Kidney (tissue), 22 donors: ENCODE measurements at places on chromosomes 7 and 10. TPM values are rescaled to one million over a fixed set of nuclear protein-coding genes. Genes with fewer than 3 reads are reported as not detected.

DNA sequence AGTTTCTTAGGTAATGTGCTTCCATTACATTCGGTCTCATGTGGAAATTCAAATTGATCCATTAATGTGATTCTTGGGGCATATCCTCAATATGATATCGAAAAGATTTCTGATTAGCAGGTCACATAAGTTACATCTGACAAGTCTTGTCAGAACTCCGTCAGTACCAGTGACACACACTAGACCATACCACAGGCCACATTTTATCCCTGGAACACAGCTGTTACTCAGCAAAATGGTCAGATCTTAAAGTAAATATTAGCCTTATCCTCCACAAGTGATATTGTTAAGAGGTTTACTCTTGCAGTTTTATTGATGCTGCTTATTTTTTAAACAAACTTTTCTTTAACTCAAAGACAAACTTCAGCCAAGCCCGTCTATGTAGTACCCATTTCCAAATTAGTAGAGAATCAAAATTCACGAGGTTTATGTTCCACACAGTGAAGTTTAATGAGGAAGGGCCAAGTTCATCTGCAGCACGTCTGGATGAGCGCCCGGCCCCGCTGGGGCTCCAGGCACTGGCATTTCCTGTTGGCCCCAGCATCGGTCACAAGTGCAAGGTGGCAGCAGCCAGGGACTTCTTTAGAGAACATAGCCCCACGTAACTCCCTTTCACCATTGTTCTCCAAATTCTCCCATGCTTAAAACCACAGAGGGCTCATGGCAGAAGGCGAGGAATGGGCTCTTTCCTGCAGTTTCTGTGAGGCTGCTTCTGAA, 132.2 kb downstream of the VIPR2 start:
- DNase-seq, result no peak

DNA sequence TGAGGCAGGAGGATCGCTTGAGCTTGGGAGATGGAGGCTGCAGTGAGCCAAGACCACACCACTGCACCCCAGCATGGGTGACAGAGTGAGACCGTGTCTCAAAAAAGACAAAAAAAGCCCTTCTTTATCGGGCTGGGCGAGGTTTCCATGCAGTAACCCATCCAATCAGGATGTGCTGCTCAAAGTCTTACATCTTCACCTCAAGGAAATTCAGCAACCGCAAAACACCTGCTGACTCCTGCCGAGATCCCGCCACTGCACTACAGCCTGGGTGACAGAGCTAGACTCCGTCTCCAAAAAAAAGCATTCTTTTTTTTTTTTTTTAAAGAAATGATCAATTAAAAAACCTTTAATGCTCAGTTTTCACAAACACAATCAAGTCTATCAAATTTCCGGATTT, 75.7 kb upstream of the KCTD7 start:
- no peak for DNase-seq

GRCh38 chr7:8172372-8173354, 89.3 kb downstream of the ICA1 start:
- DNase-seq, result no peak

GRCh38 chr7:37756797-37757551, 73.4 kb downstream of the GPR141 start:
- no peak for DNase-seq

GRCh38 chr10:22159180-22159579, 58.6 kb downstream of the EBLN1 start:
- DNase-seq, result no peak

DNA sequence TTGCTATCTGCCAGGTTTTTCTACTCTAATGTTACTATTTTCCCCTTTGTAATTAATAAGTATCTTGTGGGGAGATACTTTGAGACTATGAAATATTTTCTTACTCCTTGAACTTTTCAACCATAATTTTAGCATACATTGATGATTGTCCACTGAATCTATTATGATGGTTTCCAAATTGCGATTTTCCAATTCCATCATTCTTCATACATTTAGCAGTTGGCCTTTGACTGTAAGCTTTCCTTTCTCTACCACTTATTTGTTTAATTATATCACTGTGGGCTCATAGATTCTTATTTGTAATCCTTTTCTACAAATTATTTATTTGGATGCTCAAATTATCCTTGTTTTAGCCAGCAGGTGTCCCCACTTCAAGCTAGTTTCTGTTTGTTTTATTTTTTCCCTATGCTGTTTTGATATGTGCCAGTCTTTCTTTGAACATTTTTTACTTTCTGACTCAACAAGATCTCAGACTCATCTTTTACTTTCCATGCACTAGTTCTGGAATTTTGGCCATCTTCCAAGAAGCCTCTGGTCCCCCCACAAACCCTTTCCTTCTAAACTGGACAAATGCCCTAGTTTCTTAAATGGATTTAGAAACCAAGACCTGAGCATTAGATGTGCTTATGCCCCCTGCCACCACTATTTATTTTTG, 11.4 kb upstream of the MRPS16 start:
- DNase-seq, result no peak

- DNase-seq, result no peak
Observed at GRCh38 chr7:15820319-15820718, 133.8 kb upstream of the MEOX2 start.

DNA sequence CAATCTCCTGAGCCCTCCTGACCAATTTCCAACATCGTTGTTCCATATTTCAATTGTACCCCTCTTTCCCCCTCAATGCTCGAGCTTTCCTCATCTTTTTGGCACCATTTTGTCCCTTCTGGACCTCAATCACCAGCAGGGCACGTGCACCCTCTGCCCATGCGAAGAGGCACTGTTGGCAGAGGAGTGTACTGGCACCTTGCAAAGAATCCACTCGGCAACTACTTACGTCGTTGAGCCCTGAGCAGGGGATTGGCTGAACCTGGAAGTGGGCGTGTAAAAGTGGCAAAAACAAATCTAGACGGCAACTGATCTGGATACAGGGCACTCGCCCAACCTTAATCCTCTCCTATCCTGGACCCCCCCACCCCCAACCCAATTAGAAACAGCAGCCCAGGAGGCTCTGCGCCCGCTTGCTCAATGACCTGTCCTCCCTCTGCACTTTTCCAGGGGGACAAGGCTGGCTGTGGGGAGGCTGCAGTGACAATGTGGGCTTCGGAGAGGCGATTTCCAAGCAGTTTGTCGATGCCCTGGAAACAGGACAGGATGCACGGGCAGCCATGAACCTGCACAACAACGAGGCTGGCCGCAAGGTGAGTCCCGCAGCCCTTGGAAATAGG, 18.8 kb downstream of the WNT8B start:
- peak; percentile 95 for DNase-seq

- DNase-seq, result no peak
Observed at GRCh38 chr10:30820261-30820991, 190.9 kb upstream of the LYZL2 start.

GRCh38 chr10:129949411-129949810, 14.7 kb downstream of the EBF3 start:
- no peak for DNase-seq

DNA sequence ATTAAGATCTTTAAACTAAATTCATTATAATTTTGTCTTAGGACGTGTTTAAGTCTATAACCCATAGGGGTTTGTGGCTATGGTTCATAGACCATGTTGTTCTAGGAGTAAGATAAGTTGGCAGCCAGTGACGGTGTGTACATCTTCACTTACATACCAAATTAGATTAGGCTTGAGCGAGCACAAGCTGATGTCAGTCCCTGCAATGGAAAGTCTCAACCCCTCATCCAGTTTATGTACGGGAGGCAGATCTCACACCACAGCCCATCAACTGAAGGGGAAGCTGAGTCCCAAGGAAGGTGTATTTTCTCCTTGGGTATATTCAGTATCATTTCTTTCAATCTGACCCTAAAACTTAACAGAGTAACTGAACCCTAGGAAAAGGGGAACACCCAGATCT, 5.1 kb upstream of the SMC3 start:
- DNase-seq, result no peak

DNA sequence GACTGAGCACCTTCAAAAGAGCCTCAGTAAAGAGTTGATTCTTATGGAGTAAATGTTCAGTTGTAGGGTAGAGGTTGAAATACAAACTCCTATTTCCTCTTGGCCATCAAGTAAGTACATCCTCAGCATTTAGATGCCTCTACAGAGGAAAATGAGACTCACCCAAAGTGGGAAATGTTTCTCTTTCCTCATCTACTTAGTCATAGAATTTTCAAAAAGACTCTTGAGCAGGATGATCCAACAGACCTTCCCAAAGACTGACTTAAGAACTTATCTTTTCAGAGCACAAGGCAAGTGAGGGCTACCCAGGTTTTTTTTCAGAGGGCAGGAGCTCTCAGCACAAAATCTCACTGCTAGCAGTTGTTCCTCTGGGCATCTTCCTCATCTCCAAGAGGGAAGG, 449.1 kb downstream of the KCNMA1 start:
- no peak for DNase-seq

DNA sequence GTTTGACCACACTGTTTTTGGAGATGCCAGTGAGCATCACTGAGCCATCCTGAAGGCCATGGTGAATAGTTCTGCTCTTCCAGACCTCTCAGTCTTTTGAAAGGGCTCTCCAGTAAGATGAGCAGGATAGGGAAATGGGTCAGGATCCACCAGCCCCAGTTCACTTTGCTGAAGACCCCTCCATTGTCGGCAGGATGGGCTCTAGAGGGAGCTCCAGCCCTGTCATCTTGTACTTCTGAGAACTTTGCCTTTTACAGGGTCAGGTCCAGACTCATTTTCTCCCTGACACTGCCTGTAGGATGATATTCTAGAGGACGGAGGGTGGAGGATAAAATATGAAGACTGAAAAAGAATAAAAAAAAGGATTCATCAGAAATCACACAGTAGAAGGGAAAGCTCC, 13.1 kb downstream of the LHFPL3 start:
- no peak for DNase-seq

- no peak for DNase-seq
Observed at GRCh38 chr7:30992414-30992813, 28.7 kb downstream of the GHRHR start.

GRCh38 chr7:105697753-105698152, 116.5 kb upstream of the EFCAB10 start:
- DNase-seq, result no peak

DNA sequence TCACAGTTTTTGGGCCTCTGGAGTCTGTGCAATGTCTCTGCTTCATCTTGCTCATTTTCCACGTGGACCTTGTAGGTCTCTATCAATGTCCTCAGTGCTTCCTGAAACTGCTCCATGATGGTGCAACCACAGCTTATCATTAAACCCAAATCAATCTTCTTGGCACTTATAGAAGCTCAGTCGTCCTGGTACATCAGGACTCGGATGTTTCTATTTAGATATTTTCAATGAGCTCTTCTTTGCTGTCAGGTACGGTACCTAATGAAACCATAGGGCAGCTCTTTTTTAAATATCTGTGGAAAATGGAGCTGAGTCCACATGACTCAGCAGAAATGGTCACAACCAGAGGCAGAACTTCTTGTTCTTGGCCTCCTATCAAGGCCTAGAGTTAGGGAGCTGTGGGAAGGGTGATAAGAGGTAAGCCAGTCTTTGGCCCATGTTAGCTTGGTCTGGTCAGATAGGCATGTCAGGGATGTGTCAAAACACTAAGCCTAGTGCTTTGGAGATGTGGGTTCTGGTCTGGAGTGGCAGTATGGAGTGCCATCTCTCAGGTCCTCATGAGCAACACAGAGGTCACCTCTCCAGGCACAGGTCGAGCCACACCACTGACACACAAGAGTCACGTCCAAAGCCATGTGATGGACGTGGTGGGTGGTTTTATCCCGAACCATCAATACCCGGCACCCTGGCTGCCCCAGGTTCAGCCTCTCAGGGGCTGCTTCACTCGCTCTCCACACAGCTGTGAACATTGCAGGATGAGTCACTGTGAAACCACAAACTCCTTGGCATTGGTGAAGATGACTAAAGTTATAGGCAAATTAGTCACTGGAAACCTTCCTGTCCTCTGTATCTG, 87.0 kb downstream of the TBXAS1 start:
- DNase-seq, result no peak

- no peak for DNase-seq
Observed at GRCh38 chr10:70441895-70442309, 421 bp upstream of the NODAL start.

DNA sequence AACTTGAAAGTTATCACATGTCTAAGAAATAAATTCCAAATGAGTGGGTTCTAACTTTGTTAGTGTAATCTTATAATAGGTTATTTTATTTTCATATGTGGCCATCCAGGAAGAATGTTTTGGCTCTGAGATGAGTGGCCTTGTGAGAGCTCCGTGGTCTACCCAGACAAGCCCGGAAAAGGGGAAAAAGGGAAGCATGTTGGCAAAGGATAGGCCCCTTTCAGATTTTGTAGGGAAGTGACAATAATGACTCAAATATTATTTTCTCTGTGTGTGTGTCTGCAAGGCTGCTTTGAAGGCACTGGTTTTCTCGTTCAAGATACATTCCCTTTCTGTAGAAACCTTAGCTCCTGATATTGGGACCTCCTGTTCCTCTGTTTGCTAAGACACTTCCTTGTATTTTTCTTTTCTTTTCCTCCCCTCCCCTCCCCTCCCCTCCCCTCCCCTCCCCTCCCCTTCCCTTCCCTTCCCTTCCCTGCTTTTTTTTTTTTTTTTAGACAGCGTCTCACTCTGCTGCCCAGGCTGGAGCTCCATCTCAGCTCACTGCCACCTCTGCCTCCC, 240.8 kb downstream of the LRMDA start:
- no peak for DNase-seq

DNA sequence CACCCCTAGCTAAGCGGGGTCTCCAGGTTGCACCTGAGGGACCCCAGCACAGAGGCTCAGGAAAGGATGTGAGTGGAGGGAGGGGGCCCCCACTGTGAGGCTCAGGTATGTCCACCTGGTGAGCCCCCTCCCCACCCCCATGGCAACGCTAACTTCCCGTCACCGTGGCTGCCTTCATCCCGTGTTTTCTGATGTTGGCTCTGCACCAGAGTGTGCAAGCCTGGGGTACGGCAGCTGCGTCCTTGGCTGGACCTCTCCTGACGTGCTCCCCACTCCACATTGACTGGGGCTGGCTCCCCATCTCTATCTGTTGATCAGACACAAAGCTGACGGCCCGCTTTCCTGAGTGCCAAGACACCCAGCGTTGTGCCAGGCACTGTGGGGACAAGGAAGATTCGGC, 136.7 kb downstream of the ACTR3B start:
- DNase-seq, result no peak

DNA sequence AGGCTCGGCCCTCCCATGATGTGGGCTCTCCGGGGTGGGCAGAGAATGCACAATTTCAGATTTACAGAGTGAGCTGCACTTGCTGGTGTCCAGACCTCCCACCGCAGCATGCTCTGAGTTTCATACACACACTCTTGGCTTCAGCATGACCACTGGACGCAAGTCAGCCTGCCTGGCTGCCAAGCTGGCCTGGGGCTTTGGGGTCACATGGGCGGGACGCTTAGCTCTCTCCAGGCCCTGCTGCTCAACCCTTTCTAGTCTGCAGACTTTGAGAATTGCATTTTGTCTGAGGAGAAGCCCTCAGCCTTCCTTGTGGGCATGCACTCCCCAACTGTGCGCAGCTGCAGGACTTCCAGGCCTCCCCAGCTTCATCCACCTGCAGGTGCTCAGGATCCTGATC, 5.7 kb downstream of the CYP2E1 start:
- no peak for DNase-seq

The PNLIPRP3 gene
- not detected for total RNA-seq

The MAPK8 gene
- 36.7 TPM for total RNA-seq

The PTF1A gene
- not detected for total RNA-seq

The KEL gene
- total RNA-seq, result 0.28 TPM

The GDF2 gene
- total RNA-seq, result not detected

The PDK4 gene
- total RNA-seq, result 45.0 TPM

The IGF2BP3 gene
- total RNA-seq, result 0.85 TPM

The PPA1 gene
- 116 TPM for total RNA-seq

The OPN1SW gene
- not detected for total RNA-seq

The HGF gene
- total RNA-seq, result 23.8 TPM
